ENCODE measurements at places on chromosomes 3 and 15.

- no peak for DNase-seq
Measured at GRCh38 chr15:98614681-98615080, 33.7 kb upstream of the IGF1R start.

DNA sequence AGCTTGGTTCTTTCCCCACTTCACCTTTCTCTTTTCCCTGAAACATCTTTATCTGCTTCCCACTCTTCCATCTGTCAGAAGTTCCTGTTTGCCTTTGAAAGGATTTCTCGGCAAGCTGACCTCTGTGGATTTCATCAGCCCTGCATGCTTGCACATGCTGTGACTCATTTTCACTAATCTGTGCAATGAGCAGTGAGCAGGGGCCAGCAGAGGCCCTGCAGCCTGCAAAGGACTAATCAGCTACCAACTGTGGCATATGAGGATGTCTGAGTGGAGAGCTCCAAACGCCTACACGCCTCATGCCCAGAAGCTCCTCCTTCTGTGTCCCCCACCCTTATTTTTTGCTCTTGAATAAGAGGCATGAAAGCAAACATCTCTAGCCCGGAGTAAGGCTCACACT lies 333.0 kb upstream of the SEMA6D start:
- DNase-seq: peak; percentile 96

DNA sequence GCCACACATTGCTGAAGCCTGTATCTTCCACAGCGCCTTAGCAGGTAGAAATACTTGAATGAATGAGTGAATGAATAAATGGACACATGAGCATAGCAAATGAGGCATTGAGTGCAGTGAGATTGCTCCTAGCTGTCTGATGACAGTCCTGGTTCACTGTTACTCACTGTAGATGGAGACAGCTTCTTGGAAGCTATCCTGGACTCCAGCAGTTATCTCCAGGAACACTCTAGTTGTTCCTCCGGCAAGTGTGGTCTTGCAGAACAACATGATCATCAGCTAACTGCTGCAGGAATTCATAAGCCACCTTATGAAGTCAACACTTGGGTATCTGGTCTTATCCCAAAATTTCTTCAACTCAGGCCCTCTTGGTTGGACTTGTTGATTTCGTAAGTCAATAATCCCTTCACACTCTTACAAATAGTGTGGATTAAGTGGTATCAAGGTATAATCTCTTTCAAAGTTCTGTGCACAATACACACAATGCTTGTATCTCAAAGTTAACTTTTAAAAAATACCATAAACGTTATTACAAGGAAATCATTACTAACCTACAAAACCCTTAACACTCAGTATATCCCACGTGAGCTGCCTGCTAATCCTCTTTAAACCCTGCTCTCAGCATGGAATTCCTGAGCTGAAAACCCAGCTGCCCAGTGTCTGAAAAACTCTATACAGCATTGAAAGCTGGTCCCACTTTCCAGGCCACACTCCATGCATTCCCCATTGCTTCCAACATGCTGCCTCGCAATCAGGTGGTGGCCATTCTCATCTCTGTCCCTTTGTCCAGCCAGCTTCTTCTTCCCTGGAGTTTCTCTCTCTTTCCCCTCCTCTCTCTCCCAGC lies 14.4 kb upstream of the ZBTB38 start:
- peak; percentile 75 for DNase-seq

GRCh38 chr15:90706394-90707327 lies 10.5 kb upstream of the BLM start:
- no peak for DNase-seq

DNA sequence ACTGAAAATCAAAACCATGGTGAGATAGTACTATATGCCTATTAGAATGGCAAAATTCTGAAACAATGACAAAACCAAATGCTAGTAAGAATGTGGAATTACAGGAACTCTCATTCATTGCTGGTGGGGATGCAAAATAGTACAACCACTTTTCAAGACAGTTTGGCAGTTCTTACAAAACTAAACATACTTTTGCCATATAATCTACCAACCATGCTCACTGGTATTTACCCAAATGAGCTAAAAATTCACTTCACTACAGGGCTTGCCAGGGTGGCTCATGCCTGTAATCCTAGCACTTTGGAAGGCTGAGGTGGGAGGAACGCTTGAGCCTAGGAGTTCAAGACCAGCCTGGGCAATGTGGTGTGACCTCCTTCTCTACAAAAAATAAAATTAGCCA lies 40.0 kb downstream of the MYO9A start:
- no peak for DNase-seq

- DNase-seq: no peak
Measured at GRCh38 chr3:18512007-18512406, 86.9 kb upstream of the SATB1 start.

GRCh38 chr3:63150880-63151279 lies 127.2 kb upstream of the SYNPR start:
- DNase-seq: no peak

DNA sequence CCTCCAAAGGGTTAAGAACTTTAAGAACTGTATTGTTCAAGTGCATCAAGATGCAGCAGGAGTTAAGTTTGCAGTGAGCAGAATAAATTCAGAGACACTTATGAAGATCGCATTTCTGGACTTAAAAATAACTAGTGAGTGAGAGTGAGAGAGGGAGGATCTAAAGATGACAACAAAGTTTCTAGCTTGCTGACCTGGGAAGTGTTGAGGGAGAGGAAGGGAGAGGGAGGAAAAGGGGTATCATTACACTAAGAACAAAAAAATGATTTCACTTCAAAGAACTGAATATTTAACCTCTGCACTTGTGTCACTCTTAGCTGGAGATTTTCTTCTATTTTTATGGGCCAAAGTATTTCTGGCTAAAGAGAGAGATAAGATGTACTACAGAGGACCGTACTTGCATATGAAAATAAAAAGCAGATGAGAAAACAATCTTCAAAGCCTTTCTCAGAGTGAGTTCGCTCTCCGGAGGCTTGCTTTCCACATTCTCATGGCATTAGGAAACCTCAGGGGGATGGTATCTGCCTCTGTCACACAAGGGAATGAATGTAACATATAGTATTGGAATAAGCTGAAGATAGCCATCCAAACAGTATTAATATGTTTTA lies 91.4 kb upstream of the TJP1 start:
- DNase-seq: peak; percentile 78

DNA sequence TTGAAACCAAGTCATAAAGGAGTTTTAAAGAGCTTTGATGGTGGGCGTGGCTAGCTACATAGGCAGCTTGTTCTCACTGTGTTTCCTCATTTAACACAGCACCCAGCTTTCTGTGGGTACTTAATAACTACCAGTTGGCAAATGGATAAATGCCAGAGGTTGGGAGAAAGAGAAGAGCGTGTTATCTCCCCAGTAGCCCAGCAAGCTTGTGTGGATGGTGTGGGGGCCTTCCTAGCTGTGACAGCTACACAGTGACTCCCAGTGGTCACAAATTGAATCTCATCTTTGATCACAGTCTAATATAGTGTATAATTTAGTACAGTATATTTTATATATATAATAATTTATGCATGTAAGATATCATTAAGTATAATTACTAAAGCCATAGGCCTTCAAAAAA lies 984.1 kb downstream of the EPHA3 start:
- peak; percentile 88 for DNase-seq

- DNase-seq: peak; percentile 62
Measured at GRCh38 chr3:23761440-23761896, 44.3 kb upstream of the UBE2E1 start.

DNA sequence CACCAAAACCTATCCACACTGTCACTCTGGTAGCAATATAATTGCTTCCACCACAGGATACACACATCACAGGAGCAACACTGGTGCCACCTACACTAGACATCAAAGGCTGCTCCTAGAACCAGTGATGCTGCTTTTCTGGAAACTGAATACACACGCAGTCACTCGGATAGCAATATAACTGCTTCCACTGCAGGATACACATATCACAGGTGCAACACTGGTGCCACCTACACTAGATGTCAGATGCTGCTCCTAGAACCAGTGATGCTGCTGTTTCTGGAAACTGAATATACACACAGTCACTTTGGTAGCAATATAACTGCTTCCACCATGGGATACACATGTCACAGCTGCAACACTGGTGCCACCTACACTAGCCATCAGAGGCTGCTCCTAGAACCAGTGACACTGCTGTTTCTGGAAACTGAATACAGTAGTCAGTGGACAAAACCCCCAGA lies 6.9 kb upstream of the TNFSF10 start:
- DNase-seq: no peak

GRCh38 chr3:40980467-40980866 lies 218.8 kb upstream of the CTNNB1 start:
- no peak for DNase-seq

DNA sequence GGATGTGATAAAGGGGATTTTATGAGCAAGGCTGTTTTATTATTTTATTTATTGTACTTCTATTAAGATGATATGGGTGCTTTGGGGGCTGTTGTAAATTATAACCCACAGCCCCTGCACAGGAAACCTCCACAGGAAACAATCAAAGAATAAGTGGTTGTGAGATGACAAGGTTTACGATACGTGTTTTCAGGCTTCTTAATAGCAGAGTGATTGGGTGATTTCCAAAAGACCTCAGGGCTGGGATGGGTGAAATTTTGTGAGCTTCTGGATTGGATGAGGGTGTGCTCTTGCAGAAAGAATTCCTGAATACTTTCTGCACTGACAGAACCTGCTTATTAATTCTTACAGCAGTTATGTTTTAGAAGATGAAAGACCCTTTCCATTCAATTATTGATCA lies 21.4 kb downstream of the CHL1 start:
- no peak for DNase-seq

DNA sequence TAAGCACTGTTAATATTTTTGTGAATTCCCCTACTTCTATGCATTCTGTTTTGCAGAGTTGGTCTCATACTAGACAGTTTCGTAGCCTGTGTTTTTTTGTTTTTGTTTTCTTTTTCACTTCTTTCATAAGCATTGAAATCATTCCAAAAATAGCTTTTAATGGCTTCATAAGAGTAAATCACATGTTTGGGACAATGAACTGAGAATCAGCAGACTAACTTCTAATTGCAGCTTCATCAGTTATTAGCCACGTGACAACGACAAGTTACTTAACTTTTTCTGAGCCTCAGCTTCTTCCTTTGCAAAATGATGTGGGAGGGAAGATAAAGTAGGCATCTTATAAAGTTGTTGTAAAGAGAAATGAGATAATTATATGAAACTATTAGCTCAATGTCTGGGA lies 124.8 kb downstream of the LIPC start:
- no peak for DNase-seq

DNA sequence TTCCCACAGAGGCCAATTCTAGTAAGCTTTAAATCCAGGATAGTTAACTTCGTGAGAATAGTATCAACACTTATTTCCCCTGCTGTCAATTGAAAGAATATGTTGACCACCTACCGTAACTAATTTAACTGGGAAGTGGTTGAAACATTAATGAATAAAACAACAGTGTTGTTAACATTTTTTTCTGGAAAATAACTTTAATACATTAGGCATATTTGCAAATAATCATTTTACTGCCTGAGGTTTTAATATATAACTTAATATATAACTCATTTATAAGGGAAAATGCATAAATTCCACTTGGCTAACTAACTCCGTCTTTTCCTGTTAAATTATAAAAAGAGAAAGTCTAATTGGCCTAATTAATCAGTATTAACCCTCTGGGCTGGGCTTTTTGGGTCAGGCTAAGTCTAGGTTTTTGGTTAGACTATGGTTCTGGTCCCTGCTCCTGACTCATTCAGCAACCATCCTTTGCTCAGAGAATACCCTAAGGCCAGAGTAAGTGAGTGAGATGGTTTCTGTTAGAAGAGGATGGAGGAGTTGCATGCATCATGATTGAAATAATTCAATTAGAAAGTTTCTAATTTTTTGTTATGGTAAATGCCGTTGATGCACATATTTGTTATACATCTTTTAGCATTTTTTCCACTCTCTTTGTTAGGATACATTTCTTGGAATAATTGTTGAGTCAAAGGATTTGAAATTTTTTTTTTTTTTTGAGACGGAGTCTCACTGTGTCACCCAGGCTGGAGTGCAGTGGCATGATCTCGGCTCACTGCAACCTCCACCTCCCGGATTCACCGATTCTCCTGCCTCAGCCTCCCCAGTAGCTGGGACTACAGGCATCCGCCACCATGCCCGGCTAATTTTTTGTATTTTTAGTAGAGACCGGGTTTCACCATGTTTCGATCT lies 10.8 kb upstream of the SKIL start:
- DNase-seq: no peak

- peak; percentile 95 for DNase-seq
Measured at GRCh38 chr3:72082776-72083462, 298.0 kb upstream of the PROK2 start.

GRCh38 chr3:71376503-71376902 lies 207.0 kb downstream of the FOXP1 start:
- no peak for DNase-seq

GRCh38 chr3:155370198-155370597 lies 76.7 kb upstream of the STRIT1 start:
- no peak for DNase-seq

GRCh38 chr15:87860743-87861142 lies 395.8 kb downstream of the NTRK3 start:
- DNase-seq: no peak

DNA sequence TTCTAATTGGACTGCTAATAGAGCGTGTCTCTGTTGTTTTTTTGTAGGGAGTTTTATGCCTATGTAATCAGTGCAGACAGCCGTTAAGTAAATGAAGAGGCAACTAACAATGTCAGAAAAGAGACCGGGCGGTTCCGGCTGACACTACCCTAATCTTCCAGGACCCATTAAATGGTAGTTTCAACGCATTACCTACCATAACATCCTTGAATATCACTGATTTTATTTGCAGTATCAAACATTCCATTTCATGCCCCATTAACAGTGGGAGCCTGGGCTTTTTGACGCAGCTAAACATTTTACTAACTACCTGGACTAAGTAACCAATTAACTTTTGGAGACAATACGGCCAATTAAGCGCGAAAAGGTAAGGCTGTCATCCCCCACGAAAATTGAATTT lies 832.9 kb upstream of the NR2F2 start:
- DNase-seq: no peak

DNA sequence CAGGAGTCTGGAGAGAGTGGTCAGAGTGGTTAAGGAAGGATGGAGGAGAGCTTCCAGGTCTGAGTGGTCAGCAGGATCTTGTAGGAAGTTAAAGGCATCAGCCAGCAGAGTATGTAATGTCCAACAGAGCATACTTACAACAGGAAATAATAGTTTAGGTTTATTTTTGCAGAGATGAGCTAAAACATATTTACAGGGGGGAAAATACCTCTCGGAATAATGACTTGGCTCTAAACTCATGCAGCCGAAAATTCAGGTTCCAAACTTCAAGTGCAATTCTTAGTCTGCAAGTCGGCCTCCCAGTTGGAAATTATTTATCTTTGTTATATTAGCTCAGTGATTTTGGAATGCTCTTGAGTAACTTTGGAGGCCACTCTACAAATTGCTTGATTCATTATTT lies 385.0 kb upstream of the C2CD4B start:
- no peak for DNase-seq

- no peak for DNase-seq
Measured at GRCh38 chr3:115617591-115617990, 5.7 kb upstream of the GAP43 start.

GRCh38 chr3:107065094-107065861 lies 312.0 kb upstream of the CCDC54 start:
- no peak for DNase-seq

DNA sequence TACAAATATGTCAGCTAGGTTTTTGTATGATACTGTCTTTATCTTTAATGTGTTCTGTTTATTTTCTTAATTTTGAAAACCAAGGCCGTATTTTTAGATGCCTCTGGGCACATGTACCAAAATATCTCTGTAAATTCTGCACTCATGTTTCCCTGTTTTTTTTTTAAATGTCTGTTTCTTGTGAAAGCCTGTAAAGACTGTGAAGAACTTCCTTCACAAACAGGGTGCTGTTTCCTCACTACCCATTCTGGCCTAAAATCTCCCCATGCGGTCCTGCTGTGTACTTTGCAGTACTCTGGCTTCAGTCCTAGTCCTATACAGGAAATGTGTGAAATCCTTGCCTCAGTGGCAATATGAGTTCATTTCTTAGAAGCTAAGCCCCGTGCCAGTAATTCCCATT lies 133.4 kb upstream of the ZBTB20 start:
- peak; percentile 61 for DNase-seq
